Spinal cord (tissue), 10 donors: ENCODE measurements at places on chromosomes 16 and 17. TPM values are rescaled to one million over a fixed set of nuclear protein-coding genes. Genes with fewer than 3 reads are reported as not detected.

Gene RCVRN
- total RNA-seq = 0.33 TPM

Gene TCAP
- total RNA-seq = 0.30 TPM

Gene SMIM5
- total RNA-seq = 5.8 TPM

Gene MYH11
- total RNA-seq = 10.6 TPM

Gene SLFN13
- total RNA-seq = 1.6 TPM

Gene EDC4
- 40.8 TPM for total RNA-seq

Gene SBK1
- total RNA-seq = 6.5 TPM
